HS-27A (cell line): ENCODE measurements at places on chromosomes 6 and 20.
A peak's percentile ranks its signal among the peaks of the same experiment; 100 is the strongest.

DNA sequence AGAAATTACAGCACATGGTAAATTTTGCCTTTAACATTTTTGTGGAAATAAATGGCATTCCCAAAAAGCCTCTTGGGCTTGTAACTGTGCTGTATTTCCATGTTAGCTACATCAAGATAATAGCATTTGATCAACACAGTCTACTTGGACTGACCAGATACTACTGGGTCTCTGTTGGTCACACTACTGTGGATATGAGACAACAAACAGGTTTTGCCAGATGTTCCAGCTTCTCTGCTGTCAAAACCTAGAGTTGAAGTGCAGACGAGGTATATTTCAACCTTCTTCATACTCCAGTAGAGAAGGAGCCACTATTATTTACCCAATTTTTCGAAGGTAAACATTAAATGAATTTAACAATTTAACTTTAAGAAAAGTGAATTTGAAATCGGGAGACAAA lies 284.7 kb upstream of the CITED2 start:
- no peak for DNase-seq

DNA sequence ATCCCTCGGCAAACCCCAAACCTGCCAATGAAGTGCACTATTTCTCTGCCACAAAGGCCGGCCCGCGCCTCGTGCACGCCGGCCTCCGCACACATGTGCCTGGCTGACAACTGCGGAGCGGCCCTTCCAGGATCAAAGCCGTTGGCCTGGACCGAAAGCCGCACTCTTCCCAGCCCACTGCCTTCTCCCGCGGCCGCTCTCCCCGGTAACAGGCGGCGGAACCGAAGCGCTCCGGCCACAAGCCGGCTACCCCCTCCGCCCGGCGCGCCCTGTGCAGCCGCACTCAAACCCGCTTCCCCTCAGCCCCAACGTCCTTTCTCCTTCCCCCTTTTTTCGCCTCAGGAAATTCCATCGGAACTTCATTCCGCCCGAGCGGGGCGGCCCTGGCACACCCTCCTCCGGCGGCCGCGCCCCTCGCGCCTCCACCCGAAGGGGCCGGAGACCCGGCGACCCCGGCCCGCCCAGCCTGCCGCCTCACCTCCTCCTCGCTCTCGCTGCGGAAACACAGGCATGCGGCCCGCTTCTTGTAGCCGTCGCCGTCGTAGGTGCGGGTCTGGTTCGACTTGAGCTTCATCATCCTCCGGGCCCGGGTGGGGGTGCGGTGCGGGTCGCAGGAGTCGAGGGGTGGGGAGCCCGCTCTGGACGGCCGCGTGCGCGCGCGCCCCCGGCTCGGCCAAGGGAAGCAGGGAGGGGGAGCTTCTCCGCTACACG lies 528 bp downstream of the NUDT3 start:
- DNase-seq, result peak; percentile 51

GRCh38 chr20:6122873-6123648 lies at the start of gene FERMT1:
Gene FERMT1, minus strand, starts transcription at chr20:6123030. Its CDS starts 3,476 bp downstream, at chr20:6119554.
- peak; percentile 72 for DNase-seq

GRCh38 chr20:61057443-61058121 lies 194.5 kb upstream of the CDH4 start:
- no peak for DNase-seq

- no peak for DNase-seq
Observed at GRCh38 chr6:52394251-52394666, 25.9 kb upstream of the EFHC1 start.

GRCh38 chr6:138797806-138798446 lies 2.0 kb downstream of the ECT2L start:
- no peak for DNase-seq

DNA sequence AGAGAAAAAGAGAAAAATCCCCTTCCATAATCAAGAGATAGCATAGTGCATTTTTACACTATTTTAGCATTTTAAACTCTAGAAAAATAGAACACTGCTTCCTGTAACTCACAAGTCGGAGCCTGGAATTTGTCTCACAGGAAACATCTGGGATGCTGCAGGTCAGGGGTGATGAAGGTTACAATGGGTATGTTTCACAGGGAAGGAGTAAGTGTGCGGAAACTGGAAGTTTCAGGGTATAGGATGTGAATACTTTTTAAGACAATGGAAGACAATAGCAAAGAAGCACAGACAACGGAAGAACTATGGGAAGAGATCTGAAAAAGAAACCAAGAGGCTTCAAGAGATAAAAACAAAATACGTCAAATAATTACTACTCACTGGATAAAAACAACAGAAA lies 361.0 kb upstream of the MARCKS start:
- DNase-seq, result no peak

- DNase-seq, result peak; percentile 1
Observed at GRCh38 chr6:56046576-56046975, 171.2 kb upstream of the BMP5 start.

GRCh38 chr20:36951979-36952738 lies 651 bp upstream of the SAMHD1 start:
- no peak for DNase-seq

DNA sequence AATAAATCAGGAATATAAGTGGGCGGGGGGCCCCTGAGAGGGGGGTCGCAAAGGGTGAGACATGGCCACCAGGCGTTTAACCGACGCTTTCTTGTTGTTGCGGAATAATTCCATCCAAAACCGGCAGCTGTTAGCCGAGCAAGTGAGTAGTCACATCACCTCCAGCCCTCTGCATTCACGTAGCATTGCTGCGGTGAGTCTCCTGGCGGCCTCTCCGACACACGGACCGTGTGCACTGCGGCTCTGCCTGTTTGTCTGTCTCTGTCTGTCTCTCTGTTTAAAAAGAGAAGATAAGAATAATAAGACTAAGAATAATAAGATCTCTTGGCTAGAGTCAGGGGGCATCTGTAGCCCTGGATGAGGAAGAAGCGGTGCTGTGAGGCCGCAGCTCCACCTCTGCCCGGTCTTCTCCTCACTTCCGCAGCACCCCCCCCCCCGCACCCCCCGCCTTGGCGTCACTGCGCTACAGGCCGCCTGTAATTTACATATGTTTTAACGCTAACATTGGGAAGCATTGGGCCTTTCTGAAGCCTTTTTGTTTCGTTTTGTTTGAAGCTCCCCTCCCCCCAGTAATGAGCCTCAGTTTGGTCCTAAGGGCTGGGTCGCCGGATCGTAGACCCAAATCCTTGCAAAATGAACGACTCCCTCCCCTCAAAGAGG lies 993 bp downstream of the STX16 start:
- no peak for DNase-seq

DNA sequence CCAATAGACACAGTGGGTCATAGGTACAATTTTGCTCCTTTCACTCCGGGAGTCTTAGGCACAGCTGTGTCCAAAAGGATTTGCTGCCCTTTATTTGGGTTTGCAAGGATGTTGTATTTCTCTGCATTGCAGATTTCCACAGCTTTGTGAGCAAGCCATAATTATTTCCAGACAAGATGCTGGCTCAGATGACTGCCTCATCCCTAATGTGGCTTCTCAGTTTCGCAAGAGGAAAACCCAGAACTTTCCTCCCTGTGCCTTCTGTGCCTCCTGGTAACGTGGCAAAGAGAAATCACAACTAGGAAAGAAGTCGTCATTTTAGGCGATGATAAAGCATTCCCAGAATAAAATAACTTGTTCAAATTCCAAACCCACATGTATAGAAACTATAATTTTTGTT lies 33.7 kb downstream of the FAM50B start:
- no peak for DNase-seq

DNA sequence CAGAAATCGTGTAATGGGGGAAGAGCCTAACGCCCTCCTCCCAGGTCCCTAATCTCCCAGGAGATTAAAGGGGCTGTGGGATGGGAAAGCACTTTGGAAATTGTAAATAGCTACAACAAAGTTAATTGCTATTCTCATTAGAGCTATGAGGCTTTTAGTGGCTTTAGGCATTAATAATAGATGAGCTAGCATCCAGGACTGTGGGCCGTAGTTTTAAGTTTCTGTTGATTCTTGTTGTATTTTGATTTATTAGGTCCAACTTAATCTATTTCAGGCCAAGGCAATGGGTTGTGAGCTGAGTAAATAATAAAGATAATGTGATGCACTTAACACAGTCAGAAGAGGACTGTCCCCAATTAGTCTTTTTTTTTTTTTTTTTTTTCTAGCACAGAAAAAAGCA lies 67.7 kb downstream of the ANKRD6 start:
- no peak for DNase-seq

DNA sequence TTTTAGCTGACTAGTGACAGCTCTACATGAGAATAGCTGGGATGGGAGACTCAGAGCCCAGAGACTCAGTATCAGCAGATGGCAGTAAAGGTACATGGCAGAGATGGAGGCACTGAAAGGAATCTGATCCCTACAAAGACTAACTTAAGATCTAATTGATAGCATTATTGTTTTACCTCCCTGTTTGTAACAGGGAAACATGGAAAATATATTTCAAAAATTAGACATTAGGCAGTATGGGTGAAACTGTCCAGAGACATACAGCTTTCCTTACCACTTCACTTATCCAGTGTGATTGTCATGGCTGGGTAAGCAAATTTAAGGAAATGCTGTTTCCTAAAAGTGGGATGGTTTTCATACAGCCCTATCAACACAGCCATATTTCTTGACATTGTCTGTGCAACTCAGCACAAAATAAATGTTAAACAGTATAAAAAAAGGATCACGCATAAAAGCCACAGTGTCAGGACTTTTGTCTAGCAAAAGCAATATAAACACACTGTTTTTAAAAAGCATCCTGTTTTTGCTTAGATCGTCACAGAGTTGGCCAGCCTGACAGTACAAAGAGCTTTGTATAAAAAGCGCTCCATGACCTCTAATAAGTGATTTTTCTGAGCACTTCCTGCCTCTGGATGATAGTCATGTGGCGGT lies 376.9 kb downstream of the PHF3 start:
- no peak for DNase-seq

GRCh38 chr6:165486183-165487137 lies 176.6 kb downstream of the PDE10A start:
- DNase-seq, result no peak

DNA sequence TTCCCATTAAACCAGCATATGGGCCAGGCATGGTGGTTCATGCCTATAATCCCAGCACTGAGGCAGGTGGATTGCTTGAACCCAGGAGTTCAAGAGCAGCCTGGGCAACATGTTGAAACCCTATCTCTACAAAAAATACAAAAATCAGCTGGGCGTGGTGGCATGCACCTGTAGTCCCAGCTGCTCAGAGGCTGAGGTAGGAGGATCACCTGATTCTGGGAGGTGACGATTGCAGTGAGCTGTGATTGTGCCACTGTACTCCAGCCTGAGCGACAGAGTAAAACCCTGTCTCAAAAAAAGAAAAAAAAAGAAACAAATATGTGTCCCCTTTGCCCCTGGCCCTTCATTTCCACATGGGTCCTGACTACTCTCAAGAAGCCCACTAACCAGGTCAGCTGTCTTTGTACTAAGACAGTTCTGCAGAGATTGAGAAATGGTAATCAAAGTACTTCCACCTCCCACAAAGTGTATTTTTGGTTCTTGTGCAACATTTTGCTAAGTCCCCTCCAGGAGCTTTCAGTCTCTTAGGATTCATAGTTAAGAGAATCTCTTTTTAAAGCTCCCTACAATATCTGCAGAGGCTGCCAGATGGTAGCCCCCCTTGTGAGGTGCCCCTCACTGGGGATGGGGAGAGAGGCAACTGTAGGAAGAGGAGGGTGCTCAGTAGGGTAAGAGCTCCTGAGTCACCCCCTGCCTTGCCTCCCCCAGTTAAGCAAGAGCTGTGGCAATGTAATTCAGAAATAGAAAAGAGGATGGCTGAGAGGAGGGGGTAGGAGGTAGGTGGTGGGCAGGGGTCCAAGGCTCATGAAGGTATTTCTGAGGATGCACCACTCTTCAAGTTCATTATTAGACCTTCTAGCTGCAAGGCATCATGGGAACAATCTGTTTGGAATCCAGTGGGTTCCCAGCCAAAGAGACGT lies 16.5 kb upstream of the WFDC2 start:
- DNase-seq, result no peak

GRCh38 chr6:6724539-6725467 lies 136.3 kb downstream of the LY86 start:
- no peak for DNase-seq

DNA sequence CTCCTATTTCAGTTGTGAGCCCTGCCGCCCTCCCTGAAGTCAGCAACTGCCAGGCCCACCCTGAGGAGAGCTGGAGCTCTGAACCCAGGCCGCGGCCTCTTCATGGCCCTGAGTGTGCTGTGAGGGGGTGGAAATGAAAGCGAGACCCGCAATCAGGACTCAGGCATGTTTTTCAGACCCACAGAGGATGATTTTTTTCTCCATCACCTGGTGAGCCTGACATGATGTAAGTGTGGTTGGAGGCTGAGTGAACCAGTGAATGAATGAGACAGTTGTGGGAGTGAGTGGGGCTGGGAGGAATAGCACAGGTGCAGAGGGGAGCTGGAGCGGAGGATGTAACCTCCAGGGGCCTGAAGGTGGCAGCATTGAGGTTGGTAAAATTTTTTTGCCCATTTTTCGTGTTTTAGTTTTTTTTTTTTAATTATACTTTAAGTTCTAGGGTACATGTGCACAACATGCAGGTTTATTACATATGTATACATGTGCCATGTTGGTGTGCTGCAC lies 18.3 kb downstream of the RAET1L start:
- DNase-seq, result no peak

DNA sequence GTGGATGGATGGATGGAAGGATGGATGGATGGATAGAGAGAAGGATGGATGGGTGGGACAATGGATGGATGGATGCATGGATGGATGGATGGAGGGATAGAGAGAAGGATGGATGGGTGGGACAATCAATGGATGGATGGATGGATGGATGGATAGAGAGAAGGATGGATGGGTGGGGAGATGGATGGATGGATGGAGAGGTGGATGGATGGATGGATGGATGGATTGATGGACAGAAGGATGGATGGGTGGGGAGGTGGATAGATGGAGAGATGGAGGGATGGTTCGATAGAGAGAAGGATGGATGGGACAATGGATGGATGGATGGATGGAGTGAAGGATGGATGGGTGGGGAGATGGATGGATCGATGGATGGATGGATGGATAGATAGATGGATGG lies 6.4 kb downstream of the EEF1A2 start:
- DNase-seq, result no peak

DNA sequence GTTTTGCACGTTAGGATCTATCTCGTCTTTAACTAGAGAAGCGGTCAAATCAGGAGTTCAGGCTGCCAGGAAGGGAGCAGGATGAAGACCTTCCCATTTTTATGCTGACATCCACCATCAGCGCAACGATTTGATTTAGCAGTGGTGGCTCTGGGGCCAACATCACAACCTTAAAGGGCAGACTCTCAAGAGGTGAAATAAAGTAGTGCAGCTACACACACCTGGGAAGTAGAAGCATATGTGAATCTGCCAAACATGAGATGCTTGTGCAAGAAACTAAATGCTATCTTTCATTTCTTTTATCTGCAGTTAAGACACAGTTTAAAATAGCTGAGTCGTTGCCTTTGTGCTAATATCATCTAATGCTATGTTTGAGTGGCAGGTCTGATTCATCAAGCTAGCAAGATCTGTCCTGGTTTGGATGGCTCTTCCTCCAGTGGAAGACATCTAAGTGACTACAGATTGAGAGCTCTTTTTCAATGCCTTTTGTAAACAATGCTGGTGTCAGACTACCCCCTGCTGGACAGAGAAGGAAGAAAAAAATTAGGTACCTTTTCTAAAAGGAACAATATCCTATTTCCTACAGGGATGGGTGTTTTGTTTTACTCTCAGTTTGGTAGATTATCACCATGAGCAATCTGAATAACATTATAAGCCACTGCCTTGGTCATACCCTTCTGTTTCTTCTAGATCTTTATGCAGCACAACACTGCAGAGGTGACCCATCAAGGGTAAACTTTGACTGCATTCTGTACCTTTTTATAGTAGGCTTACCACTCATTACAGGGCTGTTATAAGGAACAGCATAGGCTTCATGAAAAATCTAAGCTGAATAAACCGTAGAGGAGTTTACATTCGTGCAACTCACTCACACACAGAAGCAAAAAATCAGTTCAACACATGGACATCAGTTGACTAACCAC lies 171.6 kb upstream of the FBXL4 start:
- no peak for DNase-seq

GRCh38 chr6:158711264-158711663 lies 61.4 kb downstream of the SYTL3 start:
- DNase-seq, result no peak
